ENCODE measurements at places on chromosomes 6 and 20.

DNA sequence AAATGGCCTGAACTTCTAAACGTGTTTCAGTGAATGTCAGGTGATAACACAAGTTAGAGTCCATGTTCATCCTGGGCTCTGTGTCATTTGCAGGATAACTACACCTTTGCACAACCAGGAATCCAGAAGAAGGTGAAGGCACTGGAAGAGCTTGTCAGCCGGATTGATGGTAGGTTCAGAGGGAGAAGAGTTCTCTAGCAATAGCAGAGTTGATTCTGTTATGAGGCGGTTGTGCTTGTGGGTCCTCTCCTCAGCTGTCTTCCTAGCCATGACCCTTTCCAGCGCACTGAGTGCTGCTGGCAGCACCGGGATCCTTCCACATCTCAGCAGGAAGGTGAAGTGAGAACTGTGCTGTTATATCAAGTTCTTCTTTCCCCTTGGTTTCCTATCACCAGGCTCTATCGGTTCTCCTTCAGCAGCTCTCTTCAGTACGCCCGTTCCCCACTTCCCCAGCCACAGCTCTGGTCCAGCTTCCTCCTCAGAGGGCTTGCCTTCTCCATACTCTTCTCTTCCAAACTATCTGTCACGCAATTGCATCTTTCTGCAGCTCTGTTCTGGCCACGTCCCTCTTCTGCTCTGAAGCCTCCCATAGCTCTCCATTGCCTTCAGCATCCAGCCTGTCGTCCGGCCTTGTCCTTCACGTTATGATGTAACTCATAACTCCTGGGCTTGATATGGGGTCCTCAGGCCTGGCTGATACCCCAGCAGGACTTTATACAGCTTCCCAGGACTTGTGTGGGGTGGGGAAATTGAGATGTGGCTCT is 39.9 kb upstream of the RNF8 start:
- DNase-seq: no peak

GRCh38 chr6:83199173-83199862 is 6.2 kb downstream of the RWDD2A start:
- DNase-seq: no peak

- no peak for DNase-seq
Measured at GRCh38 chr20:14826543-14827313, 489.3 kb upstream of the FLRT3 start.

DNA sequence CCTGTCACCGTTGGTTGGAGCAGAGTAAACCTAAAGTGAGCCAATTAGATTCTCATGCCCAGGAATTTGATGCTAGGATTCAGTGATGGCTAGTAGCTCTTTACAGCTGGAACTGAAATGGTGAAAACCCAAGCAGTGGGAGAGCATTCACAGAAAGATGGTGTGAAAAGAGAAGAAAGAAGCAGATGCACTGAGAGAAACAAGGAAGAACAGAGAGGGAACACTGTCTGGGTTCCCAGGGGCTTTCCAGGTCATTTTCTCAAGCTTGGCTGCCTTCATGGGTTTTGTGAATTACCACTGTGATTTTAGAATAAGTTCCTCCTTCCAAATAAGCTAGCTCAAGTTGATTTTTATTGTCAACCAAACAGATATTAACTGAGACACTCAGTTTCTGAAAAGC is 104.1 kb upstream of the AKIRIN2 start:
- DNase-seq: no peak

DNA sequence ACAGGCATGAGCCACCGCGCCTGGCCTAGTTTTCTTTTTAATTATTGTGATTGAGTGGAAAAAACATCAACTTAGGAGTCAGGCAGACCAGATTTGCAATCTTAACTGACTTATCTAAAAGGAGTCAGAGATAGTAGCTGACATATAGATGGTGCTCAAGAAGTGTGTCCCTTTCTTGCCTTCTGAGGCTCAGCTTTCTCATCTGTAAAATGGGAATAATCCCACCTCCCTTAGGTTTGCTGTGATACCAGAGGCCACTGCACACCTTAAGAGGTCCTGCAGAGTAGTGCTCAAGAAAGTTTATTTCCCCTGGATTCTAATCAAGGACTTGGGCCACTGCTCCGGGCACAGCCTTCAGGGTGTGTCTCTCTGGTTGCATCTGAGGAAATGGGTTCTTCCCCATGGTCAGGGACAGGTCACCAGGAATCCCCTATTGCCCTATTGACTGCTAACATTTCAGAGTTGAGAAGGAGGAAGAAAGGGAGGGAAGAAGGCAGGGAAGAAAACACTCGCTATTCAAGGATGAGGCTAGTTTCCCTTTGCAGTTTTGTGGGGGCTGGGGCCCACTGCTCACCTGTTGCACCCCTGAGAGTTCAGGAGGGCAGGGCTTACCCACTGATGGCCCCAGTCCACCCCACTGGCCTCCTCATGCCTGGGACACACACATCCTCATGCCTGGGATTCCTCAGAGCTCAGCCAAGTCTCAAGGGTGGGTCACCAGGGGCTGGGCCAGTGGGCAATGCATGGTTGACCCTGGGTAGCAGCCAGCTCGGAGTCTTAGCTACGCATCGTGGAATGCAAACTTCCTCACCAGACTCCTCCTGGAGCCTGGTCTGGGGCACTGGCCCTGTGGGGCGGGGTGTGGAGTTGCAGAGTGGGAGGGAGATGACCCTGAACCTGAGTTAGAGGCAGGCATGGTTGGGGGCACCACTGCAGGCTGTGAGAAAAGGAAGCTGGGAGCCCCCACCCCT is 21.2 kb downstream of the C6orf132 start:
- DNase-seq: no peak

DNA sequence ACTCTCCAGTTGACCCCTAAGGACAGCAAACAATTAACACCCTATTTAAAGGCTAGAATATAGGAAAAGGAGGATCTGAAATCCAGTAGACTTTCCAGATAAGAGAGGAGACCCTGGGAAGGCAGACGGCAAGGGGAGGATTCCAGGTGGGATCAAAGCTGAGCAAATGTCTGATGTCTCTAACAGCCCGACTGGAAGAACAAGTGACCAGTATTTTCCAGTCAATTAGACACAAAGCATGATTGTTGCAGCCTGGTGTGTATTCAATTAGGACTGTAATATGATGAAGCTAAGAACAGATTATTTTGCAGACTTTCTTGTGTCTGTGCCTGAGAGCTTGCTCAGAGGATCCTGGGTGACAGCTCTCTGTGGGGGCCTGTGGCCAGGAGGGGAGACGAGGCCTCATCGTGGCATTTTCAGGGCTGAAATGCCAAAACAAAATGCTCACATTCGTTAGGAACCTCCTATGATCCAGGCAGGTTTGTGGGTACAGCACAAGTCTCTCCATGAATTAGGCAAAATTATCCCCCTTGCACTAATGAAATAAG is 471.8 kb upstream of the AGPAT4 start:
- DNase-seq: no peak

DNA sequence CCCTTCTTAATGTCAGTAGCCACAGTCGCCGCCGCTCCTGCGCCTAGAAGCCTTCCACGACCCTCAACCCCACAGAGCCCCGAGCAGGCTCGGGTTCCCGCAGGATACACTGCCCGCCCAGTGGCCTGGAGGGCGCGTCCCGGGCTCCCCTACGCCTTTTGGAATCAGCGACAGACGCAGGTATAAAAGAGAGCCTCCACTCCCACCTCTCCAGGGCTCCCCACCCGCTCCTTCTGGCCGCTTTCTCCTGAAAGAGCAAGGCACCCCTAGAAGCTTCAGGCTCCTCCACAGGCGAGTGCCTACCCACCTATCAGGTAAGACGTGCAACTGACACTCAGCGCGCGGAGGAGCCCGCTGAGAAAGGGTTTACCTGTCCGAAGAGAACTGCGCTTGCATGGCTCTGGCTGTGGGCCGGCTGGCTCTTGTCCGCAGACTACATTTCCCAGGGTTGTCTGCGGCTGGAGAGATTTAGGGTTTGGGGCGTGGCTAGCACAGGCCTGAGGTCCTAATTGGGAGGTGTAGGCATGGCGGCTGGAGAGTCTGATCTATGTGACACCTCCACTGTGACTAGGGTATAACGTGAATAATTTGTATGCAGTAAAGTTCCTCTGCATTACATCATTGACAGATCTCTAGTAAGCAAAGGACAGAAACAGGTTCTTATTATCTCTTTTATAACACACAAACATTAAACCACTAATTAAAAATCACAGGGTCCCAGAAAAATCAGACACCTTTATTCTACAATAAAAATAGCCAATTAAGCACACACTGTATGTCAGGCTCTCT is 13.5 kb upstream of the ZNF391 start:
- DNase-seq: no peak

DNA sequence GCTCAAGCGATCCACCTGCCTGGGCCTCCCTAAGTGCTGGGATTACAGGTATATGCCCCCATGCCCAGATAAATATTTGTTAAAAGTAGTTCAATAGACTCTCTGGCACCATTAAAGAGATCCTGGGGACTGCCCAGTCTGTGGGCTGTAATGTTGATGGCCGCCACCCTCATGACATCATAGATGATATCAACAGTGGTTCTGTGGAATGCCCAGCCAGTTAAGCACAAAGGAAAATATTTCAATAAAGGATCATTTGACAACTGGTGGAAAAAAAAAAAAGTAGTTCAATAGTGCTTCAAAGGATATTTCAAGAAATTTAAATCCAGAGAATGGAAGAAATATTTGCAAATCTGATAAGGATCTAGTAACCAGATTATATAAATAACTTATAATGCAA is 1.5 kb upstream of the CRIP3 start:
- no peak for DNase-seq

GRCh38 chr6:73984571-73985210 is 288.7 kb downstream of the CD109 start:
- DNase-seq: no peak

DNA sequence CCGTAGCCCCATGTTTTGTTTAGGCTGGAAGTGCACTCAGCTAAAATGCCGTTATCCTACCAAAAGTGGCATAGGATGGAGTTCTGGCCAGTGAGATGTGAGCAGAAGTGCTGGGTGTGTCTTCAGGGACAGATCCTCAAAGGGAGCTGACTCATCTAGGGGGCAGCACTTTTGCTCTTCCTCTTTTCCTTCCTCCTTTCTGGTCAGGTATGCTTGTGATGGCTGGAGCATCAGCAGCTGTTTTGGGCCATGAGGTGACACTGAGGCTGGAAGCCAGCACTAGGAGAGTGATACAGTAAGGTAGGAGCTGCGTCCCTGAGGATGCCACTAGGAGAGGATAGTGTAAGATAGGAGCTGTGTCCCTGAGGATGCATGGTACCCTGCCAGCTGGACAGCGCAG is 4.6 kb upstream of the OSBPL2 start:
- no peak for DNase-seq

DNA sequence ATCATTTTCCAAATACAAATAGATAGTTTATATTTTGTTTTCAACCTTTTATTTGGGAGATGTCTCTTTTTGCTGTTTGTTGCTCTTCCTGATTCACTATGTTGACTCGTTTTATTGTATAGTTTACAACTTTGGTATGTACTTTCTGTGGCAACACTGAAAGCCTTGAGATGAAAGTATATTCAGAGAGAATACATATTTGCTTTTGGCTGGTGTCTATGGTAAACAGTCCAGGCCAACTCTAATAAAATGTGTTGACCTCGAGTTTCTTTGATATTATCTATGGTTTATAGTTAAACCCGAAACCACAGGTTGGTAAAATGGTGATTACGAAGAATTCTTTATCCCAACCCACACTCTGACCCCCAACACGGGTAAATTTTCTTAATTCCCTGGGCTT is 919.6 kb upstream of the MAP3K7 start:
- no peak for DNase-seq

GRCh38 chr6:134787261-134787877 is 162.5 kb downstream of the ALDH8A1 start:
- peak; percentile 22 for DNase-seq

GRCh38 chr20:13610184-13610583 is 28.5 kb downstream of the TASP1 start:
- no peak for DNase-seq

DNA sequence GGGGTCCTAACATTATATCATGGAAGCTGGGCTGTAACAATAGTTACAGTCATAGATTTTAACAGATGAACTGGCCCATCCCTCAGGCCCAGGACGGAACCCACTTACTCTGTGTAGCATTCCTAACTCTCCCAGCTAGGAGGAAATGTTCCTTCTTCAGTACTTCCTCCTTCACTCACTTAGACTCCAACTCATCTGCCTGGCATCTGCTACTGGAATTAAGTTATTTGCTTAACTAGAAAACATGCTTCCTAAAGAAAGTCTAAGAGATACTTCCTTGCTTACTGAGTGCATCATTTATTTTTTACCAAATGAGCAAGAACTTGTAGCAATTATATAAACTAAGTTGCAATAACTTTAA is 20.5 kb downstream of the GCLC start:
- DNase-seq: peak; percentile 53

DNA sequence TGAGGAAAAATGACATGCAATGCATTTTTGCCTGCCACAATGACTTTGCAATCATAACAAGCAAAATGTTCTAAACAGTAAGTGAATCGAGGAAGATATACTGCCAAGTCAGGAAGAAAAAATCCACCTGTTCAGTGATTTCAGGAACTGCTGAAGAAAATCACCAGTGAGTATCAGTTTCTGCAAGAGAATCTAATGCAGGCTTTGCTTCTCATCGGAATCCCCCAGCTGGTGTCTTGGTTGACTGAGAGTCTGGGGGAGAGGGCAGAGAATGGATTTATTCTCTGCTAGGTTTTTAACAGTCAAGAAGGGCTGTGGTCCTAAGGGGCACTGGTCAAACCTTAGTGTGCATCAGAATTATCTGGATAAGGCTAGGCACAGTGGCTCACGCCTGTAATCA is 363.4 kb downstream of the CDH26 start:
- DNase-seq: no peak

GRCh38 chr6:152948150-152948768 is 34.6 kb downstream of the FBXO5 start:
- DNase-seq: no peak

DNA sequence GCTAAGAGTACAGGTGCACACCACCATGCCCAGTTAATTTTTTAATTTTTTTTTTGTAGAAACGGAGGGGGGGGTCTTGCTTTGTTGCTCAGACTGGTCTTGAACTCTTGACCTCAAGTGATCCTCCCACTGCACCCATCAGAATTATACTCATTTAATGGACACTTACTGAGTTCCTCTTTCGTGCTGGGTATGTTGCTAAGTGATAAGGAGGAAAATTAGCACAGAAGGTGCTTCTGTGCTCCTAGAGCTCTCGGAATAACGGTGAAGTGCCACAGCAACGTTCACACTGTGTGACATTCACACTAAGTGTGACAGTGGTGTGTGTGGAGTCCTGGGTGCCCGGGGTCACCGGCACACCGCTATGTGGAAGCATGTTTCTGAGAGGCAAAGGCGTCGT is 32.1 kb upstream of the BMP6 start:
- DNase-seq: no peak

DNA sequence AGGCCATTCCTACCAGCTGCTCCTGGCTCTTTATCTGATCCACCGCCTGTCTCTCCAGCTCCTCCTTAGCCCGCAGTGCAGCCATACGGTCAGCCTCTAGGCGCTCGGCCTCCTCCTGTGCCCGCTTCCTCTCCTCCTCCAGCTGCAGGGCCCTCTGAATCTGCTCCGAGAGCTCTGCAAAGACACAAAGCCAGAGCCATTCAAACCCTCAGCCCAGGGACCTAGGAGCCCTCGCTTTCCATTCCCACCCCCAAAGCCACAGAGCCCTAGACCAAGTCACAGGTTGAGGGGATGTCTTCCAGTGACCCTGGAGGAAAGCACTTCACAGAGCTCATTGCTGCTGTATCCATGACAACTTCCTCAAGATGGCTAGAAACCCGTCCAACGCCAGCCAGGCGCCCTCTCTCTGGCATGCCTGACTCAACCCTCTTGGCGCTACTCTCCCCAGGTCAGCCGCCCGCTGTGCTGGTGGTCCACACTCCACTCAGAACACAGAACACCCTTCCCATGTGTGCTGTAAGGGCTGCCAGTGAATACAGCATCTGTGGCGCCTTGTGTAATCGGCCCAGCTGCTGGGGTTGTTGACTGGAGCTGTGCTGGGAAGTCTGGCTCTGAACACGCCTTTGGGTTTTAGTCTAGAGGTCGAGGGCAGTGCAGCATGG is 49.3 kb downstream of the EZR start:
- no peak for DNase-seq
